ENCODE measurements at places on chromosomes 12 and 14.

DNA sequence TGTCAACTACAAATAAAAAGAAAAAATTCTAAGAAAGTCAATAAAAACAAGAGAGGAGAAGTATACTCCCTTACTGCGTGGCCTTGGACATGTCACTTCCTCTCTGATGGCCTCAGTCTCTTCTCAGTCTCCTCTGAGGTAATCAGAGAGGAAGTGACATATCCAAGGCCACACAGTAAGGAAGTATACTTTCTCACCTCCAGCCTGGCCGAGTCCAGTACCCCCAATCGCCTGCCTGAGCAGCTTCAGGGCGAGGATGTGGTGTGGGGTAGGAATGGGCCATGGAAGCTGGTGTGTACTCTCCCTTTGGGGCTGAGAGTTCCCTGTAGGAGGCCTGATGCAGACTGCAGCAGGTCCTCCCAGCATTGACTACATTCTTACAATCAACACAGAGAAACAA lies 15.8 kb downstream of the VDR start:
- DNase-seq, result no peak

GRCh38 chr12:14950982-14951746 lies 10.2 kb downstream of the ARHGDIB start:
- no peak for DNase-seq

DNA sequence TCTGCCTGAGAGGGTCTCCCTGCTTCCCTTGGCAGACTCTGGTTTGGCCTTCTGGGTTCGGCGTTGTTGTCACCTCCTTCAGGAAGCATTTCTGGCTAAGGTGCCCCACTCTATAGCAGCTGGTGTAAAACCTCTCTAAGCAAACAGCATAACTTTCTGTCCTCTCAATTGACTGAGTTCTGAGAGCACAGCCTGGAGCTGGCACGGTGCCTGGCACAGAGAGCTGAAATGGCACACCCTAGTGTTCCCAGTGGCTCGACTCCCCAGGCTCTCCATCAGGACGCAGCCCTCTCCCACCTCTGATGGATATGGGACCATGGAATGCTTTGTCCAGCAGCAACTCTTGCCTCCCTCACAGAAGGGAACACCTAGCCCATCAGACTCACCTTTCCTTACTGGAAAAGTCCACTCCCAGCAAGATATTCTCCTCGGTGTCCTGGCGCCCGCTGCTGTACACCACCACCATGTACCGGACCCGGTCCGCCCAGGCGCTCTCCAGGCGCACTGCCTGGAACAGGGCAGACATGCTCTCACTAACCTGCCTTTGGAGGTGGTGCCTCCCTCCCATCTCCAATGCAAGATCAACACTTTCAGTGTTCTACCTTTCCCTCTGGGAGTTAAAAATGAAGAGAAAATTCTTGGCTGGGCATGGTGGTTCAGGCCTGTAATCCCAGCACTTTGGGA lies 40.6 kb downstream of the SSH1 start:
- DNase-seq, result no peak

- DNase-seq, result no peak
Observed at GRCh38 chr12:97751704-97752103, 289.1 kb downstream of the RMST start.

GRCh38 chr12:57842342-57843294 lies 3.9 kb downstream of the CTDSP2 start:
- no peak for DNase-seq

DNA sequence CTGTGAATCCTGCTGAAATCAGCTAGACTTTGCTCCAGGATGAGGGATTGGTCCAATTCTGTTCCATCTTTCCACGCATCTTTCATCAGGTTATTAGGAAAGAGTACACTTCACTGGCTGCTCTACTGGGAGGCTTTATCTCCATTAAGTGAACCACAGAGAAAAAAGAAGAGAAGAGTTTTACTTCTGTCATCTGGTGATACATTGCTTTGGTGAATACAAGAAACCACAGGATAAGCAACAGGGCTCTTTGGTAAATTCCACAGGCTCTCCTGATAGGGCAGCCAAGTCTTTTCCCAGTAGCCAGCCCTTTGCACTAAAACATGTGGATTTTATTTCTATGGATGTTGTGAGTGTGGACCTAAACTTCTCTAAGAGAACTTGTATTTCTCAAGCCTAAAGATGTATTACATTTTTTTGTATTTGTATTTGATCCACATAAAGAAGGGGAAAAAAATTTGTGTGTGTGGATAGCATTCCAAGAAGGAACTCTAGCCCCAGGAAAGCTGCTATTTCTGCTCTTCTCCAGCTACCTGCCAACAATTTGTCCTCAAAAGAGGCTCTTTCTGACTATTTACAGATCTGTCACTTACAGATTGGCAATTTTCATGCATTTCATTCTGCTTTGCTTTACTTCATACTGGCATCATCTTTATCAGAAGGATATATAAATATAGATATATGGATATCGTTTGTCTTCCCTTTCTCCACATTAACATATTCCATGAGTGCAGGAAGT lies 1117.6 kb upstream of the TMEM132C start:
- no peak for DNase-seq

DNA sequence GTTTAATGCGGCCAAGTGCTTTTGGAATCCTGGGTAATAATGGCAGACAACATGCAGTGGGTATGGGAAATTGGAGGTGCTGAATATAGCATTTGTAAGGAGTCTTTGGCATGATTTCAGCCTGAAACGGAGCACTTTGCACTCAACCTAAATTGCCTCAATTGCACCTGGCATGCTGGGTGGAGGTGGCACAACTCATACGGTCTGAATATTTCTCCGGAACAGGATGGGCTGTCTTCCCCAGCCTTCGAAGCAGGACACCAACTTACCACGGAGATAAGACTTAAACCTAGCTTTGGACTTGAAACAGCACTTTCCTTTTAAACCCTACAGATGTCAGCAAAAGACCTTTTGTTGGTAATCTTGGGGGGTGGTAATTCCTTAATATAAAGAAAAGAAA lies 153.7 kb upstream of the SRRM4 start:
- no peak for DNase-seq

- no peak for DNase-seq
Observed at GRCh38 chr14:44745371-44745770, 216.4 kb downstream of the KLHL28 start.

DNA sequence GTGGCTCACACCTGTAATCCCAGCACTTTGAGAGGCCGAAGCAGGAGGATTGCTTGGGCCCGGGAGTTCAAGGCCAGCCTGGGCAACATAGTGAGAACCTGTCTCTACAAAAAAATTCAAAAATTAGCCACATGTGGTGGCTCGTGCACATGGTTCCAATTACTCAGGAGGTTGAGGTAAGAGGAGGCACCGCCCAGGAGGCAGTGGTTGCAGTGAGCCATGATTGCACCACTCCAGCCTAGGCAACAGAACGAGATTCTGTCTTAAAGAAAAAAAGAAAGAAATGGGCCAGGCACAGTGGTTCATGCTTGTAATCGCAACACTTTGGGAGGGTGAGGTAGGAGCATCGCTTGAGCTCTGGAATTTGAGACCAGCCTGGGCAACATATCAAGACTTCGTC lies 33.5 kb downstream of the MAP1LC3B2 start:
- DNase-seq, result no peak

- DNase-seq, result no peak
Observed at GRCh38 chr12:84085046-84085445, 827.6 kb downstream of the SLC6A15 start.

DNA sequence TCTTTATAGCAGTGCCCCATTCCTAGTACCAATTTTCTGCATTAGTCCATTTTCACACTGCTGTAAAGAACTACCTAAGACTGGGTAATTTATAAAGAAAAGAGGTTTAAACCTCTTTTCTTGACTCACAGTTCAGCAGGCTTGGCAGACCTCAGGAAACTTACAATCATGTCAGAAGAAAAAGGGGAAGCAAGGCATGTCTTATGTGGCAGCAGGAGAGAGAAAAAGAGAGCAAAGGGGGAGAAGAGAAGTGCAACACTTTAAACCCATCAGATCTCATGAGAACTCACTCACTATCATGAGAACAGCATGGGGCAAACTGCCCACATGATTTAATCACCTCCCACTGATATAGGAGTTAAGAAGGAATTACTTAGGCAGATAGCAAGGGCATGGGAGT lies 101.6 kb upstream of the PLEKHG7 start:
- no peak for DNase-seq

GRCh38 chr12:127655691-127656090 lies 611.3 kb upstream of the TMEM132C start:
- DNase-seq, result no peak

DNA sequence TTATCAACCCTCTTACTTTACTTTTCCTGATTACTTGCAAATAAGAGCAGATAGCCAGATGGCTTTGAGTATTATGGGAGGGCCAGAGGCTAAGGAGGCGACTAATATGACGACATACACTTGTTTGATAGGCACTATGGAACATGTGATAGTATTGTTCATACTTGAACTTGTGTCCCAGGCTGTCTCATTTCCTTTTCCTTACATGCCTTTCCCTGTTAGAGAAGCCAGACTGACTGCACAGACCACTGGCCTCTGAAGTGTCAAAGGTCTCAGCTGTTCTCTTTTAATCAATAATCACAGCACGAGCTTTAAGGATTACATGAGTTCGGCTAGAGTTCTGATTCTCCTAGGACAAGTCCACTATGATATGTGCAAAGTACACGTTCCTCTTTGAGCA lies 326.0 kb downstream of the PRKD1 start:
- no peak for DNase-seq

- no peak for DNase-seq
Observed at GRCh38 chr14:79829405-79830166, 381.7 kb downstream of the DIO2 start.

GRCh38 chr14:90758959-90759358 lies 57.3 kb downstream of the TTC7B start:
- no peak for DNase-seq

GRCh38 chr12:57367121-57367520 lies 63.7 kb downstream of the R3HDM2 start:
- DNase-seq, result no peak

GRCh38 chr14:54704768-54705167 lies 137.8 kb downstream of the SAMD4A start:
- no peak for DNase-seq

DNA sequence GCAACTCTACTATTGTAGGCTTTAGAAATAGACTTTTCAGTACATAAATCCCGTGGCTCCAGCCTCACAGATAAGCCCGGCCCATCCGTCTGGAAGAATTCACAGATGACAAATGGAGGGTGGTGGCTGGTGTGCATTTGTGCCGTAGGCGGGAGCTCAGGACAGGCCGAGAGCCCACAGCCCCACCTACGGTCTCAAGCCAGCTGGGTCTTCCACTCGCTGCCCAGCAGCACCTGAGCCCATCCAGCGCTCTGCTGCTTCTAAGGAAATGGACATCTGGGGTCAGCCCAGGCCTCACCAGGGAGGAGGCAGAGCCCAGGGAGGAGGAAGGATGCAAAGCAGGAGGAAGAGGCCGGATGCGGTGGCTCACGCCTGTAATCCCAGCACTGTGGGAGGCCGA lies 72.8 kb downstream of the KIF26A start:
- no peak for DNase-seq

- no peak for DNase-seq
Observed at GRCh38 chr14:79337761-79338160, 873.5 kb downstream of the DIO2 start.

GRCh38 chr14:22118899-22119477 lies 445.4 kb upstream of the OR4E1 start:
- no peak for DNase-seq

DNA sequence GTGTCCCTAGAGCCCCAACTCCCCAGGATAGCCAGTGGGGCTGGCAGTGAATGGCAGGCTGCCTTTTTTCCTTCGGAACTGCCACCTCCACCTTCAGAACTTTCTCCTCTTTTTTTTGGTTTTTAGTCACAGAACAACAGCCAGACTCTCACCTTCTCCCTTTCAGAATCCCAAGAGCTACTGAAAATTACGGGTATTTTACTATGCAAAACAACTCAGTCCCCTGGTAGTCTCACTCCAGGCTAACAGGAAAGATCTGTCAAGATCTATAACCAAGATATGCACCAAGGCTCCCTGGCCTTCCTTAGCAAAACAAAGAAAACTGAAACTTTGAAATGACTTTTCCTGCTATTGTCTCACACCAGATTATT lies 12.5 kb downstream of the PLEKHG6 start:
- DNase-seq, result no peak

- no peak for DNase-seq
Observed at GRCh38 chr14:104937161-104937560, 12.5 kb downstream of the PLD4 start.

- DNase-seq, result no peak
Observed at GRCh38 chr14:99741227-99741976, 51.8 kb upstream of the EML1 start.

DNA sequence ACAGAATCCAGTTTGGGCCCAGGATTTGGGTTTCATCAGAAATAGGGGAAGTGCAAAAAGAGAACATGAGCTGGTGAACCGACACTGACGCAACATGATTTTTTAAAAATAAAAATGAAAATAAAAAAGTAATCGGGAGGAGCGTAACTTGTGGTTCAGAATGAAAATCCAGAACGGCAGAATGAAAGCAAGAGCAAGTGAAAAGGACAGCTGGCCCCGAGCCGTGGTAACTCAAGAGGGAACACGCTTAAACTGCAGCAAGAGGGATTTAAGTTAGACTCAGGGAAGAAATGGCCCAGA lies 1.6 kb downstream of the SLC6A12 start:
- no peak for DNase-seq

DNA sequence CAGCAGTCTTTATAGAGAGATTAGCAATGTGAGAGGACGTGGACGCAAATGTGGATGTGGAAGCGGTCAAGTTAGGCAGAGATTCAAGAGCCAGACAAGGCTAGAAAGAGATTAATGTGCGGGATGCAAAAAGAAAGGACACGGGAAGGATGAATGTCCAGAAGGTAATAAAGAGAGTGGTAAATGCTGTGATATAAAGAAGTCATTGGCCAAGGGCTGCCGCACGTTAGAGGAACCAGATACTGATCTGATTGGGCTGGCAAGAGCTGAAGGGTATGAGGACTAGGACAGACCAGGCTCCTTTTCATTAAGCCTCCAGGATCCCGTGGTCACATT lies 59.5 kb downstream of the DHRS2 start:
- DNase-seq, result no peak

DNA sequence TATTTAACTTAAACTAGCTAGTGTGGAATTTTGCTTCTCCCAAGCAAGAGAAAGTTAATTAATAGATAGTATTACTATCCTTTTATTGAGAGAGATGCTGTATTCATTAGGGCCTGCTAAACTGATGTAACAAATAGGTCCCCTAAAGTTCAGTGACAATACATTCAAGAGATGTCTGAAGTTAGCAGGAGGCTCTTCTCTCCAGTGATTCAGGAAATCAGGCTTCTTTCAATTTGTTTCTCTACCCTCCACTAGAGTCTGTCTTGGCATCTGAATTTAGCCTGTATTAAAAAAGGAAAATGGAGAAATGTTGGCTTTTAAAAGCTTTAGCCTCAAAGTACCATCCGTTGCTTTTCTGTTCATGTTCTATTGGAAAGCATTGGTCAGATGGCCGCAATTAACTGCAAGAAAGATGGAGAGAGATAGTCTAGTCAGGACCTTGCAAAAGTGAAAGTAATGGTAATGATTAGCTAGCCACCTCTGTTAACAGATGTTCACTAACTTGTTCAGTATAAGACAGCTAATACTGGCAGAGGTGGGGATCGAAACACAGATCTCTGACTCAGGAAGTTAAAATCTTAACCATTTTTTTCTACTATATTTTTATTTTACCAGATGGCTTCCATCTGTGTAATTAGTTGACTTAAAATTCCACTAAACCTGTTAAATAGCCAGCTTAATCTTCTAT lies 786.8 kb downstream of the TMTC2 start:
- DNase-seq, result no peak
